Bronchus fibroblast of lung (primary cell): ENCODE measurements at places on chromosomes 7 and 10. TPM values are rescaled to one million over a fixed set of nuclear protein-coding genes. Genes with fewer than 3 reads are reported as not detected.

ASZ1 gene
- not detected in 2 replicates for total RNA-seq

RBM17 gene
- 24.4 and 32.6 TPM in 2 replicates for total RNA-seq

GPR15LG gene
- not detected in 2 replicates for total RNA-seq

BEND7 gene
- 0.34 and 0.74 TPM in 2 replicates for total RNA-seq

COX19 gene
- total RNA-seq, result 2.7 and 3.9 TPM in 2 replicates

ASIC3 gene
- under 0.01 and 0.17 TPM in 2 replicates for total RNA-seq

ASB10 gene
- not detected in 2 replicates for total RNA-seq

SEM1 gene
- total RNA-seq, result 18.7 and 22.4 TPM in 2 replicates
